NCI-H2081 treated with DMSO at 0.1 percent for 48 hours (cell line): ENCODE measurements at places on chromosomes 7 and 10.

- DNase-seq: no peak
These were observed 91.1 kb upstream of the SP4 start for GRCh38 chr7:21336743-21337142.

DNA sequence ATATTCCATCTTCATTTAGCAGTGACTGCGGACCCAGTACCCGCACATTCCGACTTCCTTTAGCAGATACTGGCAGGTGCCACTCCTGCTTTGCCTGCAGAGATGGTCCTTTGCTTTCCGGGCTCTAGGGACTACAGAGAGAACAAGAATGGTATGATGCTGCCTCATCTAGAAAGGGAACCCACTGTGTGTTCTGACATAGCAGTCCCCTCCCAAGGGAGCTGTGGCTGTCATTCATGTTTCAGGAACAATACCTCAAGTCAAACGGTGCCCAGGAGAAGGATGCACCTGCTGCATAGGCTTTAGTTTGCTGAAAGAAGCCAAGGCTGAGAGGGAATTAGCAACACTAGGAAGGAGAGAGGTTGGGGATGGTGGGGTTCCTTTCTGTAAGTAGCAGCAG, 15.9 kb upstream of the TMEM72 start:
- no peak for DNase-seq

DNA sequence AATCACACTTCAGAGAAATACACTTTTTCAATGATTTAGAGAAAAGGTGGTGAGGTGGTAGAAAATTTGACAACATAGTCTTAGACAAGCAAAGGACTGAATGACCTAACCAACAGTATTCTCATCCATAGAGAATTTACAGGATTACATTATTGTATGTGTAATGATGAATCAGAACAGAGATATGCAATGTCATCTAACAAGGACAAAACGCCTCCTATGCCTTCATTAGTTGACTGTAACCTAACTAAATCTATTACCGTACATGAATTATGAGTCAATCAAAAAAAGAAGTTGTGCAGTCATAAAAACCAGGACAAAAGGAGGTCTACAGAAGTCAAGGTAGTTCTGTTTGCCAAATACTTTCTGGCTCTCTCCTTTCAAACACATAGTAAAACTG, 66.5 kb downstream of the RAB11FIP2 start:
- no peak for DNase-seq

DNA sequence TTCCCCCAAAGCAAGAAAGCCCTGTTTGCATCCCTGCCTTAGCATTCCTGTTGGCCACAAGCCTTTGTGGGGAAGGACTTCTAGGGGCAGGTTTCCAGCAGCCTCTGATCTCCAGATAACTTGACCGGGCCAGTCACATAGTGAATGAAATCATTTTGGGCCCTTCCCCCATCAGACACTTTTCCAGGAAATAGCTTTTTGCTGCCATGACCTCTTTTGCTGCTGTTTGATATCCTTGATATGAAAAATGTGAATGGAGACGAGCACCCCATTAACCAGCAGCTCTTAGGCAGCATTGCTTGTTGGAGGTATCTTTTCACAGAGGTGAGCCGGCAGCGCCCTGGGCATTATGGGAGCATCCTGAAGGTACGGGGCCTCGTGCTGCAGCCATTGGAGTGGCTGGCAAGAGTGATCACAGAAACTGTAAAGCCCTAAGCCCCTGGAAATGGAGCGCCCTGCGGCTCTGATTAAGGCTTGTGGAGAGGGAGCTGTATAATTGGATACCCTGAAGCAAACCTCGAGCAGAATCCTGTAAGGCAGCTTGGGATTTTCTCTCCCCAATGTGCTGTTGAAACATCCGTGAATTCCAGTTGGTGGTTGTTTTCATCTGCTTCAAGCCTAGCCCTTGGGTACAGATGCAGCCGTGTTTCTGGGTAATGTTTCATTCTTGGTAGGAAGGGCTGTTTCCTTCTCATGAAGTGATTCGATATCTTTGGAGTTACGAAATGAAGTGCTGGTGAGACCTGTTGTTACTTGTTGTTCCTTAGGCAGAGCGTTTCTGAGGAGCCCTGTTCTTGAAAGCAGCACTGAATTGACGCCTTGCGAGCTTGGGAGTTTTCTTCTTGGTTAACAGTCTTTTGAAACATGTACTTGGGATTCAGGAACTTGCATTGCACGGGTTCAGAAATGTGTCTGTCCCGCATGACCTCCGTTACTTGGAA, 179.0 kb downstream of the PTEN start:
- DNase-seq: no peak

GRCh38 chr7:33876596-33877274, 28.6 kb upstream of the BMPER start:
- DNase-seq: no peak

GRCh38 chr10:13291061-13291460, 8.8 kb downstream of the PHYH start:
- DNase-seq: no peak

GRCh38 chr10:113386005-113386404, 166.8 kb upstream of the HABP2 start:
- no peak for DNase-seq

- DNase-seq: no peak
These were observed 692.6 kb downstream of the SUGCT start for GRCh38 chr7:40827222-40828085.

DNA sequence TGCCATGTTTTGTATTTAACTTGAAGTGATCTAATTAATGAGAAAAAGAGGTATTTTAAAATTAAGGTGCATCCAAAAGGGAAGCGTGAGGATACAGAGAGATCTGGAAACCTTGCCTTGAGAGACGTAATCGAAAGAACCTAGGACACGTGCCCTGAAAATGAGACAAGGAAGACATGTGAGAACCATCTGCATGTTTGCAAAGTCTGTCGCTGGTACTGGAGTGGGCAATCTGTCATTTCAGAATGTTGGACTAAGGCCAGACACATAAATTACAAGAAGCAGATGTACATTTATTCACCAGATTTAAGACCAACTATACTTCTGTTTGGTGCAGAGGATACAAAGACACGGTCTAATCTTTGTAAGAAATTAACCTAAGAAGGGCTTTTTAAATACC, 9.2 kb downstream of the AGR2 start:
- DNase-seq: peak; percentile 75

DNA sequence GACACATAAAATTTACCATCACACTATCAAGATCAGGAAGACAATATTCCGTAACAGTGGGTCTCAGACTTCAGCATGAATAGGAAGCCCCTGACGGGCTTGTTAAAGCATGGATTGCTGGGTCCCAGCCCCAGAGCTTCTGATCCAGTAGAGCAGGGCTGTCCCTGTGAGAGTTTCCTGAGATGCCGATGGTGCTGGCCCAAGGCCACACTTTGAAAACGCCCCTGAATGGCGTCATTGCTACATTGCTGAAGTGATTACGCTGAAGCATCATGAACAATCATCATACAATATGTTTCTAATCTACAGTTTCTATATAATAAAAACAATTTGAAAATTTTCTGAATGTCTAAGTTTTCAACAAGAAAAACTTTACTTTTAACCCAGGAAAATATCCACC, 38.0 kb upstream of the TMEM72 start:
- no peak for DNase-seq

DNA sequence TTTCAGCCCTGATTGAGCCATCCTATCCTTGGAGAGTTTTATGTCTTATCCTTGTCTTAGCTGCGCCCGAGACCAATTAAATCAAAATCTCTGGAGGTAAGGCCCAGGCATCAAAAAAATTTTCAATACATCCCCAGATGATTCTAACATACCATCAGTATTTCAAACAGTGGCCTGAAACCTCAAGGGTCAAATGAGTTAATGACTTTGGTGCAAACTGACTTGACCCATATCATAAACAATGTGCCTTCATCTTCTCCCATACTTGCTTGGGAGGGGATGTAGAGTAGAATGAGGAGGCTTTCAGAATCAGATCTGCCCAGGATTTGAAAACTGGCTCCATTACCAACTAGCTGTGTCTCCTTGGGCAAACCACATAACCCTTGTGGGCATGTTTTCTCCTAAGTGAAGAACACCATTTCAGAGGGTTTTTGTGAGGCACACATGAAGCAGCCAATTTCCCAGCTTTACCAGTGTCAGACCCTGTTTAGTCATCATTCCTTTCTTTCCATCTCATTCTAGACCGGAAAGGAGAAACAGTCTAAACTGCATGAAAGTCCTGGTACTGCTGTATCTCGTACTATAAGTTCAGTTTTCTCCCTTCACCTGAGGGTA, 35.7 kb upstream of the ATXN7L1 start:
- no peak for DNase-seq

- DNase-seq: no peak
These were observed 157.4 kb downstream of the ST7 start for GRCh38 chr7:117110480-117111315.

- peak; percentile 30 for DNase-seq
These were observed 54.6 kb downstream of the HACD1 start for GRCh38 chr10:17562614-17563013.

- no peak for DNase-seq
These were observed 307.8 kb downstream of the REEP3 start for GRCh38 chr10:63829020-63829419.

- no peak for DNase-seq
These were observed 63.5 kb upstream of the SLC39A12 start for GRCh38 chr10:17888189-17888588.

DNA sequence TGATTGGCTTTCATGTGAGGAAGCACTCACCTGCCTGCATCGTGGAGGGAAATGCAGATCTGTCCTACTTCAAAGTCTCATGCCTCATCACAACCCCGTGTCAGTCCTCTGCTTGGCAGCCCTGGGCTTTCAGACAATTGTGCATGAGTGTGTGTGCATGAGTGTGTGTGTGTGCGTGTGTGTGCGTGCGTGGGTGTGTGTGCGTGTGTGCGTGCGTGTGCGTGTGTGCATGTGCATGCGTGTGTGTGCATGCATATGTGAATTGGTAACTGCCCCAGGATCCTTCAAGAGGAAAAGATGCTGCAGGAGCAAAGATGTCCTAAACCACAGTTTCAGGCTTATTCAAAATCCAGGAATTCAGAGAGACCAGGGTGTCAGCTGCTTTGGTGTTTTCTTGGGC, 71.3 kb downstream of the LANCL2 start:
- DNase-seq: no peak

GRCh38 chr7:26153823-26154783, 2.1 kb downstream of the NFE2L3 start:
- no peak for DNase-seq

GRCh38 chr7:125032943-125033342, 103.3 kb upstream of the POT1 start:
- no peak for DNase-seq

- no peak for DNase-seq
These were observed 58.5 kb downstream of the CLRN3 start for GRCh38 chr10:127834221-127834620.

GRCh38 chr10:115050375-115051010, 42.7 kb upstream of the ATRNL1 start:
- DNase-seq: no peak

DNA sequence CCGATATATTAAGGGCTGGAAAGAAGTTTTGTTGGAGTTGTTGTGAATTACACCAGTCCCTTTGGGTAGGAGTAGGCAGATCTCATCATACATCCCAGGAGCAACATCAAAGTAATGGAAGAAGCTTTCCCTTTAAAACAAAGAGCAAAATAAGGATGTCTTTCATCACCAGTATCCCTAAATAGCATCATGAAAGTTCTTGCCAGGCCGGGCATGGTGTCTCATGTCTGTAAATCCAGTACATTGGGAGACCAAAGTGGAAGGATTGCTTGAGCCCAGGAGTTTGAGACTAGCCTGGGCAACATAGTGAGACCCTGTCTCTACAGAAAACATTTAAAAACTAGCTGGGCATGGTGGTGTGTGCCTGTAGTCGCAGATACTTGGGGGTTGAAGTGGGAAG, 38.7 kb downstream of the LRRC20 start:
- no peak for DNase-seq

DNA sequence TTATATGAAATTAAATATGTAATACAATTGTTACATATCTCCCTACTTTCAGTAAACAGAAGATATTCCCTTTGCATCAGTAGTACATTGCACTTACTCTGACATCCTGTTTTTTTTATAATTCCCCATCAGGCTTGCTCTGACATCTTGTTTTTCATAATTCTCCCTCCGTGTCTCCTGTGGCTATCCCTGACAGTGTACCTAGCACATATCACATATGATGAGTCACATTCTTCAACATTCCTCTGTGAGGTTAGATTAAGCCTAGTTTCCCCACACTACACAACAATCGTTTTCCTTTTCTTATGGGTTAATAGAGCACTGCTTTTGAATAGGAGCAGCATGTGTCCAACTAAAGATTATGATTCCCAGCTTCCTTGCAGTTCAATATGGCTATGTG, 250.6 kb upstream of the NPVF start:
- no peak for DNase-seq

- DNase-seq: no peak
These were observed 19.6 kb downstream of the SRI start for GRCh38 chr7:88200261-88200660.

GRCh38 chr10:13848520-13849445, 262.0 kb downstream of the PRPF18 start:
- DNase-seq: no peak

- DNase-seq: no peak
These were observed 10.7 kb upstream of the DPYSL4 start for GRCh38 chr10:132175907-132176581.

- no peak for DNase-seq
These were observed 57.9 kb downstream of the ZNF467 start for GRCh38 chr7:149715476-149715875.

GRCh38 chr7:123537026-123537642, 2.7 kb upstream of the IQUB start:
- DNase-seq: no peak

GRCh38 chr7:79494046-79494445, 40.6 kb upstream of the MAGI2 start:
- no peak for DNase-seq

GRCh38 chr7:27704422-27705199, 35.4 kb upstream of the TAX1BP1 start:
- DNase-seq: no peak

- DNase-seq: no peak
These were observed 220.8 kb downstream of the ARHGAP21 start for GRCh38 chr10:24502801-24503460.

- DNase-seq: no peak
These were observed 10.6 kb upstream of the BPGM start for GRCh38 chr7:134636008-134636449.

GRCh38 chr7:76254781-76255180, 47.7 kb upstream of the HSPB1 start:
- DNase-seq: no peak

DNA sequence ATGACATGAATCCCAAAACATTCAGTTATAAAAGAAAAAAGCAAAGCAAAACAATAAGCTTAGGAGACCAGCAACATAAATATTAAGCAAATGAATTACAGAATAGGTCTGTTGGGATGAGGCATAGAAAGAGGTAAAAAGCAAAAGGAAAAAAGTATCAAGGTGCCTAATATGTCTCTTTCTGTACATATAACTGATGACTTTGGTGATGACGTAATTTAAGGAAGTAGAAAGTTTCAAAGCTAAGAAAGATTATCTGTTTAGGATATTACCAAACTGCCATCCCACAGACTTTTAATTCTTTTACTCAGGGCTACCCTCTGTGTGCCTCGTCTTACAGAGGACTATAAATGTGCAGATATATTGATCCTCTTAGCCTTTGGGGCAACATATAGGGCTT, 1066.5 kb downstream of the SORCS3 start:
- no peak for DNase-seq
